Foreskin keratinocyte (primary cell): ENCODE measurements at places on chromosomes 12 and 14.

- DNase-seq, result no peak
These were observed 46.3 kb upstream of the IGF1 start for GRCh38 chr12:102526656-102527055.

DNA sequence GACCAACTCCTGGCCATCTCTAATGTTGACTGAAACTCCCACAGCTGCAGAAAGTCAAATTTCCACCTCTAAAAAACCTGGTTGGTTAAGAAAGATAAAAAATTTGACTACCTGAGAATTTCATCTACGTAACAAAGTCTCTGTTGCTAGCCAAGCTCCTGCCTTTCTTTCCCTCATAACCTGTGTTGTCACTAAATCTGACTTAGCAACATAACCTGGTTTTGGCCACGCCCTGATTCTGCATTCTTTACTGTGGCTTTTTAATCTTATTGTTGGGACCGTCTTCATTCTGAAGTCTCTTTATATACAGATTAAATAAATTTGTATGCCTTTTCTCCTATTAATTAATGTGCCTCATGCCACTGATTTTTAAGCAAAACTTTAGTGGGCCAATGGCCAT lies 16.1 kb upstream of the CD69 start:
- DNase-seq, result no peak

GRCh38 chr14:55327179-55327578 lies 56.0 kb downstream of the FBXO34 start:
- no peak for DNase-seq

DNA sequence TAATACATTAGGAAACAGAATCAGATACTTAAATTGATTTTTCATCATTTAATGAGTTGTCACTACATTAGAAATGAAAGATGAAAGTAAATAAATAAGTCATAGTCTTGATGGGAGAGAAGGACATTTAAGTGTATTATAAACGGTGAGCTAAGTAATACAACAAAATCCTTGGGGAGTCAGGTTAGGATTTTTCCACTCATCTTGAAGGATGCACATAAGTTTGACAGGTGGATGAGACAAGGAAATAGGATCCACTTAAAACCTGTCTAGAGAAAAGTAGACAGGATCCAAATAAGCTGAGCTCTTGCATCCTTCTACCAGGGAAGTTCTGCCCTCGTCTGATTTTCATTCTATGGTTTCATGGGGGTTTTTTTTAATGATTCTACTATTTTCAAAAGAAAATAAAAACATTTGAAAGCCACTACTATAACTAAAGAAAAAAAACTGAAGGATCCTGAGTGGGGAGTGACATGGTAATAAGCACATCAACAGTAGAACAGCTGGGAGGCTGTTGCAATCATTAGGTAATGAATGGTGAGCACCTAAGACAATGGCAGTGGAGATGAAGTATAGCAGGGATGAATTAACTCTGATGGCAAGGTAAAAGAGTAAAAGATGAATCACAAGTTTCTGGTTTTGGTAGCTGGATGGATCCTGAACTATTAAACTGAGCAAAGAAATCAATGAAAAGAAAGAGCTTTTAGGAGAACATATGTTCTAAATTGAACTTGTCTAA lies 17.0 kb downstream of the CEP128 start:
- DNase-seq, result peak; percentile 37

DNA sequence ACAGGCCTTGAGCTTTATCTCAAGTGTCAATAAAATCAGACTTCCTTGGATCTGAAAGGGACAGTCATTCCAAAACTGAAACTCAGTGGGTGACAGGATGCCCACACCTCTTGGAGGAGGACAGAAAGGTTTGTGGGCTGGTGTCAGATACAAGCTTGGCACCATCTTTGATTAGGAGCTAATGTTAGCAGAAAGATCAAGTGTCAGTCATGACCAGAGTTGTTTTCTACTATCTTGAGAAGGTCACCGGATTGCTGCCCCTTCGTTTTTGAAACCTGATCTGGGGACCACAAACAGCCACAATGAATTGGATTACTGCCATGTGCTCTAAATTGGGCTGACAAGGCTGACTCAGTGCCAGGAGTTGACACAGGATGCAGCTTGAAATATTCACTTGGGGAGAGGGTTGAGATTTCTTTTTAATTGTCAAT lies 88.3 kb downstream of the OTOGL start:
- DNase-seq, result no peak

- DNase-seq, result no peak
These were observed 15.3 kb upstream of the LYZ start for GRCh38 chr12:69332815-69333358.

GRCh38 chr12:99121546-99121945 lies 476.5 kb downstream of the APAF1 start:
- DNase-seq, result no peak

DNA sequence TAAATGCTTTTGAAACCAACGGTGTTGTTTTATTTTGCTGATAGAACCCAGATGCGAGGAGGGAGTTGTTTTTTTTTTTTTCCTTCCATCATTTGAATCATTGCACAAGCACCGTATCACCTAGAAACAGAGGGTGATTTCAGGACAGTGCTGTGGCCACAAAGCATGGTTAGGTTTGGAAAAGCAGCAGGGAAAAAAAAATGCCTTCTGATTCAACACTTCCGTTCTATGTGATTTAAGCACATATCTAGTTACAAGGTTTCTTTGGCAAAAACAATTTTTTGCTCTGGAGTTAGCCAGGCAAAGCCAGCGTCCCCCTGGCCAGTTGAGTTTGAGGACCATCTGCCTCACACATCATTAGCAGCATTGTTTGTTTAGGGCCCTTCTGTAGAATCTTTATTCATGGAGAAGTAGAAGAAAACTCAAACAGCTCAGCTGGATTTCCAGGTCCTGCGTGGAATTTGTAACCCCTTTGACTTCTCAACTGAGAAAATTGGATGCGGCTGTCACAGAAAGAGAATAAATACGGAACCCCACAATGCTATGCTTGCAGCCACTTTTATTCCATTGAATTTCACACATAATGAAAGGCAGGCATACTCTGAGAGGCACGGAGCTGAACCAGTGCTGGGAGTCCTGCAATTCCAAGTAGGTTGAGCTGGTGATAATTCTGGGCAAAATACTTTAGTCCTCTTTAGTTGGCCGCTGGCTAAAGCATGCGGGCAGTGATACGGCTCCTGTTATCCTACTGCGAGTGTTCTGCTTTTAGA lies 17.0 kb upstream of the WNT5B start:
- no peak for DNase-seq

DNA sequence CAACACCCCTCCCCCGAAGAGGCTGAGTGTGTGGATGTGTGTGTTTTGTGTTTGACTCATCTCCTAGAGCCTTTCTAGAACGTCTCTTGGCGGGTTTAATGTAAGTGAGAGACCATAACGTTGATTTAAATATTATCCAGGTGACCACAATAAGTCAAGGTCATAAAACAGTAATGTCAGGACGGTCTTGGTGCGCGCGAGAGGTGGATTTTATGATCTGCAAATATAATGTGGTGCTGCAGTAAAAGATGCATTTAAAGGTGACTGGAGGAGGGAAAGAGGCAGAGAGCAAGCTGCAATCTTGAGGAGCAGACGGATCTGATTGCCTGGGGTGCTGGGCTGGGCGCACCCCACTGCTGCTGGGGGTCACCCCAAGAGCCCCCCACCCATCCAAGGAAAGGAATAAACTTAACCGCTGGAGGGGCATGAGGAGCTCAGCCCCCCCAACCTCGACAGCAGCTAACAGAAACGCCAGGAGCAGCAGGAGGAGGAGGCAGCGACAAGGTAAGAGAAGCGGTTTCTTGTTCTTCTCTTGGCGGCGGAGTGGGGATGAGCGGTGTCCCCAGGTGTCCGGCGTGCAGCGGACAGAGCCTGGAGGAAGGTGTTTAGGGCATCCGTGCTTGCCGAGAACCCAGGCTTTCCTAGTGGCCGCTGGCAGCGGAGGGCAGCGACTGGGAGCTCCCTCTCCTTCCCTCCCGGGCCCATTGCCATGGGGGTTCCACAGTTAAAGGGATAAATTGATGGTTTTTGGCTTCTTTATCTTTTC lies 5.5 kb downstream of the HOXC10 start:
- DNase-seq, result no peak
